ENCODE measurements at places on chromosomes 13 and 19. TPM values are rescaled to one million over a fixed set of nuclear protein-coding genes. Genes with fewer than 3 reads are reported as not detected.

GRCh38 chr13:40613192-40613818, 53.1 kb downstream of the FOXO1 start:
- no peak for DNase-seq

GRCh38 chr19:12825254-12826131, 8.9 kb downstream of the RTBDN start:
- peak; percentile 83 for DNase-seq

- DNase-seq, result no peak
These were observed 158.4 kb downstream of the MYO16 start for GRCh38 chr13:108787700-108788414.

DNA sequence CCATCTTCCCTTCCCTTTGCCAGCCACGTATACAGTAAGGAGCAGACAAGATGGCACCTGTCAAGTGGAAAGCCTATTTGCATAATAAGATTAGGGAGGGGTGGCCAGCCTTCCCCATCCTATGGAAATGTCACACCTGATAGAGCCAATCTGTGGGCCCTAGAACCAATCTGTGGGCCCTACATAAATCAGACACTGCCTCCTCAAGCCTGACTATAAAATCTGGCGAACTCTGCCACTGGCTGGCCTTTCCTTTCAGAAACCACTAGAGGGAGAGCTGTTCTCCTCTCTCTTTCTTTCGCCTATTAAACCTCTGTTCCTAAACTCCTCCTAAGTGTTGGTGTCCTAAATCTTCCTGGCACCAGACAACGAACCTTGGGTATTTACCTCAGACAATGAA, 231.5 kb upstream of the KLHL1 start:
- DNase-seq, result peak; percentile 0

GRCh38 chr13:66926200-66926850, 303.8 kb downstream of the PCDH9 start:
- DNase-seq, result no peak

GRCh38 chr19:14070268-14071050, 2.1 kb upstream of the MISP3 start:
- no peak for DNase-seq

GRCh38 chr13:28637714-28638355, 21.1 kb upstream of the POMP start:
- no peak for DNase-seq

- DNase-seq, result no peak
These were observed 772 bp downstream of the GPC6 start for GRCh38 chr13:93227280-93227877.

DNA sequence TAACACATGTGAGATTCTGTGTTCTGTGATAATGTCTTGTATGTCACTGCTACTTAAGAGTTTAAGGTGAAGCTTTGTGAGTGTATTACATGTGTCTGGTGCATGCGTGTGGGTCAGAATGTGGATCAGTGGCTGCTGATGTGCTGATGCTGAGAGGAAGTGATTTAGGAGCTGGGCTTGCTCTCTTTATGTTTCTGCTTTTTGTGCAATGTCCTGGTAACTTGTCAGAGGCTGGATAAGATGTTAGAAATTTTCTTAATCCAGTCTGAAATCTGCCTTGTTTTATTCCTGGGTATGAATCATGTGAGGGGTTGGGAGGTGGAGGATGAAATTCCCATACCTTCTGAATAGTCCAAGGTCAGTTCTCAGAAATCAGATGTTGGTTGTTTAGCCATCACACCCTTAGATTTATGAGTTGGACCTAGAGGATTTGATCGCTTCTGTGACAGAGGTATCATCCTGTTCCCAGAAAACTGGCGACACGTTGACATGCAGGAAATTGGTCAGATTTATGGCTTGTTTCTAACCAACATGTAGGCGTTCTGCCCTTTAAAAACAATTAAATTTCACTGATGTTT, 24.5 kb upstream of the CXCL17 start:
- no peak for DNase-seq

- DNase-seq, result no peak
These were observed 203.0 kb downstream of the KLF5 start for GRCh38 chr13:73261739-73262216.

DNA sequence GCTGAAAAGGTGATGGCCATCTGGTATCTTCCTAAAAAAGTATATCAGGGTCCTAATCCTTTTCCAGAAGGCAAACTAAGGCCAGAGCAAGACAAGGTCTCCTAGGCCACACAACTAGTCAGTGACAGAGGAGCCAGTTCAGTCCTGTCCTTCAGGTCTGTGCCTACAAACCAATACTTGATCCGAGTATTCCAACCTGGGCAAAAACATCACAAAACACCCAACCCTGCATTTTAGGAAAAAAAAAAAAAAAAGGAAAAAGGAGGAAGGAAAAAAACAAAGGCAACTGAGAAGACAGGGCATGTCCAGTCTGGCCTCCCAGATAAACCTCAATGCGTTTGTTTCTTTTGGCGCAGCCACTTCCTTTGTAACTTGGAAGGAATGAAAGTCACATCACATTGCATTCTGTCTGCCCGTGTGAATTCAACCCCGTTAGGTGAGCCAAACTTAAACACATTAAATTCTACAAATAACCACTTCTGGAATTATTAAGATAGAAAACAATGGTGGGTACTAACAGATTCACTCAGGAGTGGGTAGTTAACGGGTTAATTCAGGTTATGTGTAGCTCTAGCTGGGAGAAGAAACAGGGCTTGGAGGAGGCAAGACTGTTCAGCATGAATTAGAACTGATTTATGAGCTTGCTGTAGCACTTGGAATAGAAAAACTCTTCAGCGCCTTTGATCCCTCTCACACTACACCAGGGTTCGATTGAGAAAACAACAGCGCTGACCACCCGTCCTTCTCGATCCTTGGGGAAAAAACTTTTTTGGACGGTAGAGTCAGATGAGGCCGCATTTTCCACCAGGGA, 43.0 kb upstream of the HNRNPA1L2 start:
- DNase-seq, result no peak

GRCh38 chr13:70856711-70857110, 748.5 kb upstream of the KLHL1 start:
- no peak for DNase-seq

GRCh38 chr13:92187378-92187989, 789.1 kb downstream of the GPC5 start:
- DNase-seq, result peak; percentile 14

- DNase-seq, result no peak
These were observed 15.2 kb downstream of the ACP7 start for GRCh38 chr19:39099341-39099740.

GRCh38 chr19:50402544-50403301, 16.0 kb upstream of the SPIB start:
- DNase-seq, result no peak

GRCh38 chr13:42333613-42334328, 61.8 kb downstream of the AKAP11 start:
- no peak for DNase-seq

DNA sequence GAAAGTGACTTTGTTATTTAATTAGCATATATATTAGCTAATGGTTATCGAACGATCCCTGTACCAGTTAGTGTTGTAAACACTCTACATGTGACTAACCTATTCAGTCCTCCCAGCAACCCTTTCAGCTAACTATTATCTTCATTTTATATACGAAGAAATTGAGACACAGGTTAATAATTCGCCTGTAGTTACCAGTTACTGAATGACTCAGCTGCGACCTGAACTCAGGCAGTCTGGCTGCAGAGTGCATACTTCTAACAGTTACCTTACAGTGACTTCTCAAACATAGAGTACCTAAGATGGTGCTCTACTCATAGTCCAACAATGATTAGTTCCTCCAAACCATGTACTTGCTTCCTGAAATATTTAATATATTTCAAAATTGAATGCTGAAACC, 117.7 kb downstream of the FNDC3A start:
- DNase-seq, result no peak

GRCh38 chr13:75544681-75545330, 4.8 kb upstream of the UCHL3 start:
- DNase-seq, result no peak

GRCh38 chr13:49368688-49369087, 75.2 kb downstream of the CAB39L start:
- no peak for DNase-seq

- DNase-seq, result no peak
These were observed 29.8 kb upstream of the RAP2A start for GRCh38 chr13:97403893-97404750.

- peak; percentile 61 for DNase-seq
These were observed 88.4 kb upstream of the ZNF492 start for GRCh38 chr19:22545751-22546150.

The ZNF723 gene
- polyA plus RNA-seq, result 0.04 TPM

The CHERP gene
- polyA plus RNA-seq, result 34.3 TPM

The ZNF737 gene
- polyA plus RNA-seq, result 0.08 TPM

The ARHGAP35 gene
- 9.4 TPM for polyA plus RNA-seq

The C13orf42 gene
- not detected for polyA plus RNA-seq

The REX1BD gene
- polyA plus RNA-seq, result 102 TPM

The HRC gene
- 11.8 TPM for polyA plus RNA-seq

The ZNF790 gene
- polyA plus RNA-seq, result 0.88 TPM

The SNRPD2 gene
- polyA plus RNA-seq, result 1,290 TPM

All from K562 (cell line).